Natural killer cell treated with Interleukin-12 subunit alpha and Interleukin-12 subunit beta and Interleukin-15 and Interleukin-18, amount 100 ng/mL, for 72 hours (primary cell): ENCODE measurements at places on chromosomes 7 and 10. TPM values are rescaled to one million over a fixed set of nuclear protein-coding genes. Genes with fewer than 3 reads are reported as not detected.

C7orf25 gene
- 4.1 TPM for total RNA-seq

DKK1 gene
- not detected for total RNA-seq

KCND2 gene
- total RNA-seq = not detected

CYP2C18 gene
- not detected for total RNA-seq

XRCC2 gene
- total RNA-seq = 10.1 TPM
